Stimulated activated CD4-positive, alpha-beta T cell treated with anti-CD3 and anti-CD28 coated beads, Interleukin-4, amount 100 ng/mL, for 4 hours (primary cell): ENCODE measurements at places on chromosomes 12 and 14.

DNA sequence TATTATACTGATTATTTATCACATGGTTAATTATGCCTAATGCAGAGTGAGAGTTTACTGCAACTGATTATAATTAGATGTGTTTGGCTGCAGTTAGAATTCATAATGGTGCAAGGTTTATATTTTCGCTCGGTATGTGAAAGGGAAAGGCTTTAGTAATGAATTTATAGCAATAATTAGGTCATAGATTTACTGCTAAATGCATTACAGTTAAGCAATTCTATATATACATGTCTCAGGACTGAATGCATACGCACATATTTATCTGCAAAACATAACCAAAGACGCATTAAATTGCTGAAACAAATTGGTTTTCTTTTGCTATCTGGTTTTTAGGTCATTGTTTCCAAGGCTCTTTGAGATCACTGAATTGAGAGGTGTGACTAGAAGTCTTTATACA, 428.1 kb upstream of the PDE3A start:
- DNase-seq: no peak

DNA sequence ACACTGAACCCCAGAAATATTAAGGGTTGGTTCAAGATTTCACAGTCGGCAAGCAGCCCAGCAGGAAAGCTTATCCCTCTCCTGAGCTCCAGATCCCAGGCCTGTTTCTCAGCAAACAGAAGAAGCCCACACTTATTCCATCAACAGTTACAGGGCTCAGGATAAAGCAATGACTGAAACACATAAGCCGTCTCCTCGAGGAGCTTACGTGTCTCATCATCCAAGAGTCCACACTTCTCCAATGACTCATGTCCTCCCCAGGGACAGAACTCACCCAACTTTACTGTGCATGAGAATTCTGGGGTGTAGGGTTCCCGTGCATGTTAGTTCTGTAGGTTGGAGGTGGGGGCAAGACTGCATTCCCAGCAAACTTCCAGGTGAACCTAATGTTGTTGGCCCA, 31.2 kb downstream of the GSC start:
- DNase-seq: no peak

- DNase-seq: no peak
These were observed 141.4 kb downstream of the CRADD start for GRCh38 chr12:93818488-93819049.

DNA sequence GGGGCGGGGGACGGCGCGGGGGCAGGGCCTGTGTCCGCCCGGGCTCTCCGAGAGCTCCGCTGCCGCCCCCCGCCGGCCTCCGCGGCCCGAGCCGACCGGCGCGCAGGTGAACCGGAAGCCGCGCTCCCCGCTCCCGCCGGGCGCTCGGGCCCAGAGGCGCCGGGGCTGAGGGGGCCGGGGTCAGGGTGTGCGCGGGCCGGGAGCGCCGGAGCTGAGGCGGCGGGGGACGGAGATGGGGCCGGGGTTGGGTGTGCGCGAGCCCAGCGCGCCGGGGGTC, 431 bp downstream of the HIP1R start:
- no peak for DNase-seq

DNA sequence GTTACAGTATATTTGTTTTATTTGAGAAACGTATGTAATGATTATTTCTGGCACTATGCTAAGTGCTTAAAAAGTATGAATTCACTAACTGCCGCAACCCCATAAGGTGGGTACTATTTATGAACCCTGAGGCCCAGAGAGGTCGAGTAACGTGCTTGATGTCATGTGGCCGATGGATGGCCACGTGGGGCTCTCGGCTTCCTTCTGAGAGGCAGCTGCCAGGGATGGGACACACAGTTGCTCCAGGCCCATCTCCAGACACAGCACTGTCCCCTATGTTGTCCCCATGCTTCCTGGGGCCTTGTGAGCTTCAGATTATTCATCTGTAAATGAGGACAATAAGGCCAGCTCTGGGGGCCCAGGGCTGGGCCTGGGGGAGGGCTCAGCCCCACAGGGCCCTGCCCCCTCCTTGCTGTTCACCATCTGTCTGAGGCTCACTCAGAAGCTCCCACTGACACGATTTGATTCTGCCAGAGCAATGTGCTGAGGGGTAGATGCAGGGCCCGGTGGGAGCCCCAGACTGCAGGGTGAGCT, 115.0 kb downstream of the CALM1 start:
- no peak for DNase-seq

GRCh38 chr12:92365836-92366235, 220.2 kb upstream of the BTG1 start:
- no peak for DNase-seq

- no peak for DNase-seq
These were observed 3.6 kb upstream of the BATF start for GRCh38 chr14:75518625-75519024.

DNA sequence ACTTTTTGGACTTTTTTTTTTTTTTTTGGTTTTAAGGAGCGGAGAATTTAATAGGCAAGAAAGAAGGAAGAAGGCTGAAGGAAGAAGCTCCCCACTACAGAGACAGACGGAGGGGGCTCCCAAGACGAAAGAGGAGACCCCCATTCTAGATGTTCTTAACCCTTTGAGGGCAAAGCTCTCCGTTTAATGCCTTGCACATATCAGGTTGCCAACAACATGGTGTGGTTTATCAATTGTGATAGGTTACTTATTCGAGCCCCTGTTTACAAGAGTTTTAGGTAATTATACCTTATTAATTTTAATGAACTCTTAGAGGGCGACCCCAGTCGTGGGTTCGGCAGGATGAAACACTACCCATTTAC, 1.2 kb upstream of the FBXO33 start:
- no peak for DNase-seq

DNA sequence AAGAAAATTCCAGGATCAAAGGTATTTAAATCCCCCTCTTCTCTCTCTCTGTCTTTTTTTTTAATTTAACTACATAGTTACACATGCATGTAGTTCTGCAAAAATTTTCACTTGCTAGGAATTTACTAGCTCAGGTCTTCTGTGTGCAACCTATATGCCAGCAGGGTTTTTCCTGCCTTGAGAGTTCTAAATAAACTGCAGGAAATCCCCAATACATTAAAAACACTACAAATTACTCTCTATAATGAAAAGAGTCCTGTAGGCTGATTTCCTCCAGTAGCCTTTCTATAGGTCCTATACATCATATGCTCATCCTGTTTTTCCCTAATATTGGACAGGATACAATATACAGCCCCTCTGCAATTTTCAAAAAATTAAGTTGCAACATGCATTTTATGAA, 27.7 kb upstream of the ATXN7L3B start:
- no peak for DNase-seq

DNA sequence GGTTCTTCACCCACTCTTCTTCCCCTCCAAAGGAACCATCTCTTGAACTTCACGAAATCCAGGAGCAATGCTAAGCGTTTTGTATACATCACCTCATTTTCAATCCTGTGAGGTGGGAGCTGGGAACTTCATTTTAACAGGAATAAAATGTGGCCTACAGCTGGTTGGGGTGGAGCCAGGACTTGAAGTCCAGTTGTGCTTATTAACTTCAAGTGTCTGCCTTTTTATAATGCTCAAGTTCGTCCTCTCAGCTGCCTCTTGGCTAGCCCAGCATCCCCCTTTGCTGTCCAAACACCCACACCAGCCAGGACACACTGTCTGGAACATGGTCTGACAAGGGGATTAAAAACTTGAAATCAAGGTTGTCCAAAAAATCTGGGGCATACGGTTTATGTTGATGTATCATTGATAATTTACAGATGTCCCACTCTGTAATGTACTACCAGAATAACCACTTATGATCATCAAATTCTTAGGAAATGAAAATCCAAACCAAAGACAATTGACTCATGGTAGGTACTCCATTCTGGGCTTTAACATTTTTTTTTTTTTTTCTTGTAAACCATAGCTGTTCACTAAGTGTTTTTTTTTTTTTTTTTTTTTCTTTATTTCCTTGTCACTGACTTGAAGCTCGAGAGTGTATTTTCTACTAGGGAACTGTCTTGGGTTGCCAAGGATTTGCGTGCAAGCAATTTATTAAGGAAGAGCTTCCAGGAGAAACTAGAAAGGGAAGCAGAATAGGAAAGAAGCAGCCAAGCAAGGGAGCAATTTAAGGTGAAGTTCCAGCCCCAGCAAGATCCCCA, 252.3 kb downstream of the EFCAB11 start:
- no peak for DNase-seq

DNA sequence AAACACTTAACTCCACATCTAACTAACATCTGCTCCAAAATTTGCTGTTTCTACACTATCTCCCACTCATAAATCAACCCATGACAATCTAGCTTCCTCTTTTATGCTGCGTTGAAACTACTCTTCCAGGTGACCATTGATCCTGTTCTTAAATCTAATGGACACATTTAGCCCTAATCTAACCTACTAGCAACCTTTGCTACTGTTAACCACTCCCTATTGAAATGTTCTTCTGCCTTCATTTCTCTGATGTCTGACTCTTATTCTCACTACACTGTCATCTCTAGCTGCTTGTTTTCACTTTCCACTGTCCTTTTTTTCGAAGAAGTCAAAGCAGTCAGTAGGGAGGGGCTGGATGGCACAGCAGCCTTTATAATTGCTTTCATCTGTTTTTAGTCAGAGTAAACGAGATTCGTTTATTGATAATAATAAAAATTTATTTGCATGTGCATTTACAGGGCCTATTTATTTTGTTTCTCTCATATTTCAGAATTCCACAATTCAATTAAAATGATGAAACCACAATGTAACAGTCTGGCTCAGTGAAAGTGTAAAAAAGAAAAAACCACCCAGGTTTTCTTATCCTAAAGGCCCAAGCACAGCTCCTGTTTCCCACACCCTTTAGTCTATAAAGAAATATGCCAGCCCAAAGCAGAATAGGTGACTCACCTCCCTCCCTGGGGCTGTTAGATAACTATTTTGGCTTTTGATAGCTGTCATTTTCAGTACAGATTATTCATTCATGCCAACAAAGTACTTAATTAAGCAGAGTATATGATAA, 44.9 kb downstream of the ATP2B1 start:
- no peak for DNase-seq

DNA sequence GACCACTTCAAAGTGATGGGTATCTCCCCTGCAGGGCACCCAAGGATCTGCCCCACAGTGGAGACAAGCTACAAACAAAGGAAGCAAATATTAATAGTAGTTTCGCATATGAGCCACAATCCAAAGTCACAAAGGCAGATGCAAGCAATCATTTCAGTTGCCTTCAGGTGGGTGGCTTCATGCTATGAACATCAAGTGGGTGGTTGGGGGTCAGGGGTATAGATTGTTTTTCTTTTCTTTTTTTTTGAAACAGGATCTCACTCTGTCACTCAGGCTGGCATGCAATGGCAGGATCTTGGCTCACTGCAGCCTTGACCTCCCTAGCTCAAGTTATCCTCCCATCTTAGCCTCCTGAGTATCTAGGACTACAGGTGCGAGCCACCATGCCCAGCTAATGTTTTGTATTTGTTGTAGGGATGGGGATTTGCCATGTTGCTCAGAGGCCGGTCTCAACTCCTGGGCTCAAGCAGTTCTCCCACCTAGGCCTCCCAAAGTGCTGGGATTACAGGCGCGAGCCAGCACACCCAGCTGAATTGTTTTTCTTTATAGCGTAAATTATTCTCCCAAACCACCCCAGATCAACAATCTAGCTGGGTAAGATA, 13.4 kb upstream of the NT5DC3 start:
- DNase-seq: no peak

DNA sequence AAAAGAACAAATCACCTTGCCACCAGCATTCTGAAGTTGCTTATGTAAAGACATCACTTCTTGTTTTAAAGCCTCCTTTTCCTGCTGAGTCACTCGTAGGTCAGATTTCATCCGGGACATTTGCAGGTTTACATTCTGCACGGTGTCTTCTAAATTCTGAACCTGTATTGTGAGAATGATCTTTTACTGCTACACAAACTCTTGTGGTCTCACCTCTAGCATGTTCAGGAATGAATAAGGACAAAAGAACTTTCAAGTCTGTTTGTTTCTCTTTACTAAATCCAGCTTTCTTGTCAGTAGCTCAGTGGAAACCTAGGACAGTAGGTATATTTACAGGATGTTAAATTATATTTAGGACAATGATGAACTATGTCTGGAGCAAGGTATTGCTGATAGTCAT, 73.5 kb upstream of the SAV1 start:
- no peak for DNase-seq

- DNase-seq: no peak
These were observed 27.1 kb upstream of the TMTC2 start for GRCh38 chr12:82659343-82660207.

DNA sequence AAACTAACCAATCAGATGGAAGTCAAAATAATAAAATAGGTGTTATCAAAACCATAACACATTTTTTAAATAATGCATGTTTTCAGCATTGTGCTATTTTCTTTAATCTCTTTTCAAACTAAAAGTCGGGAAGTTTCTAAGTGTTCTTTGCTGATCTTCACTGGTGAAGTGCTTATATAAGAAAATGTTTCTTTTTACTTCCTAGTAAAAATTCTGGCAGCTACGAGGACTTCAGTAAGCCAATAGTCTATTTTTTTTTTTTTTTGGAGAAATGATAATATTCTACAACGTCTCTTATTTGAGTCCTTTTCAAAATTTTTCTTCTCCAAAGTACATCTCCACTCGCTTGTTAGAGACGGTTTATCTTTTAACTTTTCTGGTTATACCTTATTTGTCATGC, 448.0 kb downstream of the SLC6A15 start:
- no peak for DNase-seq

GRCh38 chr14:89442280-89442679, 25.2 kb upstream of the FOXN3 start:
- DNase-seq: no peak

- no peak for DNase-seq
These were observed 1312.9 kb upstream of the FLRT2 start for GRCh38 chr14:84217066-84217465.

GRCh38 chr12:81261508-81262207, 183.8 kb downstream of the ACSS3 start:
- DNase-seq: no peak

DNA sequence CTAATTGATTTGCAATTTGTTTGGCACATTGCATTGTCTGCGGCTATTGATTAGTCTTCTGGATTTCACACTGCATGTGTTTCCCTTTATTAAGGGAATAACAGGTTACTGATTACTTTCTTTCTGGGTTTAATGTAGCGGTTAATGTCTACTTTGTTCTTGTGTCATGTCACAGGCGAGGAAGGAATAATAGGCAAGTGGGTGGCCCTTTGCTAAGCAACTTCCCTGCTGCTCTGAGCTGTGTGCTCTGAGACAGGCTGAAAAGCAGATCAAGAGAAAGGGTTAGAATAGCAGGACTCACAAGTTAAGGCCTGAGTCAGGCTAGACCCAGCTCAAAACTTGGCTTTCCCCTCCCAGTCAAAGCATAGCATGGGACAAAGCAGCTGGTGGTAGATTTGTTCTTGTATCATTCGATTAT, 77.2 kb downstream of the NKX2-1 start:
- DNase-seq: no peak

DNA sequence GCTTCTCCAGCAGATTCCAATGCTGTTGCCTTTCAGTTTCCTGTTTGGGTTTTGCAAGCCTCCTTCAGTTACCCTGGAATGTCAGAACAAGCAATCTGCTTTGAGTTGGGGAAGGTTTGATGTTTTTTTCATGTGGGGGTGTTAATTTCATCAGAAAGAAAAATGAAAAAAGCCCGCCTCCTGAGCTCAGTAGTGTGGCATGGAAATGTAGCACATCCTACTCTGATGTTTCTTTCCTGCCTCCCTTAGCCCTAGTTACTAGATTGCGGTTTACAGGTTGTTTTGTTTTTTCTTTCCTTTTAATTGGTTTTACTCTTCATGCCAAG, 22.6 kb downstream of the IFNG-AS1 start:
- DNase-seq: no peak
